ENCODE measurements at places on chromosomes 4 and X.

DNA sequence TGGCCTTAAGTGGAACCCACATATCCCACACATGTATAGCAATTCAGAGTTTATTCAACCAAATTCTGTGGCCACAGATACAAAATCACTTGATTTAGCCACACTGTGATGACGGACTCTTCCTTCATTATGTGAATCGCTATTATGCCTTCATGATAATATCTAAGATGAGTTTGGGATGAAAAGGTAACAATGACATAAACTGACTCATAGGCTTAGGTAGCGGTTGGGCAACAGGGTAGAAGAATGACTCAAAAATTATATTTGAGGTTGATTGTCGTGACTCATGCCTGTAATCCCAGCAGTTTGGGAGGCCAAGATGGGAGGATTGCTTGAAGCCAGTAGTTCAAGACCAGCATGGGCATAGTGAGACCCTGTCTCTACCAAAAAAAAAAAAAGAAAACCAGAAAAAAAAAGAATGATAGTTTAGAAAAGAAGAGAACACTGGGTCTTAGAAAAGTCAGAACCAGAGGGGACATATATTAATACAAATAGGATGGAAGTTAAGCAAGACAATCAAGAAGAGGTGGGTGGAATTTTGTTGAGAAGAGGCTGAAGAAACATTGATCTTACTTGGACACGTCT lies 70.4 kb upstream of the USP9X start:
- DNase-seq: no peak

GRCh38 chr4:113382704-113383103 lies 333.3 kb downstream of the ANK2 start:
- DNase-seq: no peak

DNA sequence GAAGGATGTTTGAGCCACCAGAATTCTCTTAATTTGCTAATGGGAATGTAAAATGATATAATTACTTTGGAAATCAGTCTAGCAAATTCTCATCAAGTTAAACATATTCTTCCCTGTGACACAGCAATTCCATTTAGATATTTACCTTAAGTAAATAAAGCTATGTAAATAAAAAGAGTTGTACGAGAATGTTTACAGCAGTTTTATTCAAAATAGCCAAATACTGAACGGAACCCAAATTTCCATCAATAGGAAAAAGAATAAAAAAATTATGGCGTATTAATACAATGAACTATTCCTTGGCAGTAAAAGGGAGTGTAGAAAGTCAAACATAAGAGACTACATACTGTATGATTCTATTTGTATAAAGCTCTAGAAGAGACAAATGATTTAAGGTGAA lies 45.8 kb downstream of the CENPE start:
- no peak for DNase-seq

GRCh38 chr4:76688619-76689144 lies 209.3 kb downstream of the SOWAHB start:
- DNase-seq: no peak

GRCh38 chr4:2995546-2996265 lies 32.3 kb downstream of the GRK4 start:
- no peak for DNase-seq

- DNase-seq: no peak
Observed at GRCh38 chr4:3747581-3747904, 18.6 kb upstream of the ADRA2C start.

GRCh38 chrX:22378296-22378695 lies 105.6 kb downstream of the CBLL2 start:
- no peak for DNase-seq

DNA sequence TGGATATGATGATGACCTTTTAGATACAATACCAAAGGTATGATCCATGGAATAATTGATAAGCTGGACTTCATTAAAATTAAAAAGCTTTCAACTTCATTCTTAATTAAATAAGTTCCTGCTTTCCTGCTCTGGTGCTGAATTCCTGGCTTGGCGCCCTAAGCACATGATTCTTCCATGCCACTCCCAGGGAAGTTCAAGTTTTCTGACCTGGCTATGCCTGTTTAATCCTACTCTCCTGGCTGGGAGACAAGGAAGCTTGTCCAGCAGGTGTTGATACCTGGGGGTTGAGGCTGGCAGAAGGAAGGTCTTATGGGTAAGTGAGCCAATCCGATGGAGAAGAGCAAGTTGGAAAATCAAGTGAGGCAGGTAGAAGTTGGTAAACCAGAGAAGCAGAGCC lies 24.3 kb downstream of the XKRX start:
- no peak for DNase-seq

DNA sequence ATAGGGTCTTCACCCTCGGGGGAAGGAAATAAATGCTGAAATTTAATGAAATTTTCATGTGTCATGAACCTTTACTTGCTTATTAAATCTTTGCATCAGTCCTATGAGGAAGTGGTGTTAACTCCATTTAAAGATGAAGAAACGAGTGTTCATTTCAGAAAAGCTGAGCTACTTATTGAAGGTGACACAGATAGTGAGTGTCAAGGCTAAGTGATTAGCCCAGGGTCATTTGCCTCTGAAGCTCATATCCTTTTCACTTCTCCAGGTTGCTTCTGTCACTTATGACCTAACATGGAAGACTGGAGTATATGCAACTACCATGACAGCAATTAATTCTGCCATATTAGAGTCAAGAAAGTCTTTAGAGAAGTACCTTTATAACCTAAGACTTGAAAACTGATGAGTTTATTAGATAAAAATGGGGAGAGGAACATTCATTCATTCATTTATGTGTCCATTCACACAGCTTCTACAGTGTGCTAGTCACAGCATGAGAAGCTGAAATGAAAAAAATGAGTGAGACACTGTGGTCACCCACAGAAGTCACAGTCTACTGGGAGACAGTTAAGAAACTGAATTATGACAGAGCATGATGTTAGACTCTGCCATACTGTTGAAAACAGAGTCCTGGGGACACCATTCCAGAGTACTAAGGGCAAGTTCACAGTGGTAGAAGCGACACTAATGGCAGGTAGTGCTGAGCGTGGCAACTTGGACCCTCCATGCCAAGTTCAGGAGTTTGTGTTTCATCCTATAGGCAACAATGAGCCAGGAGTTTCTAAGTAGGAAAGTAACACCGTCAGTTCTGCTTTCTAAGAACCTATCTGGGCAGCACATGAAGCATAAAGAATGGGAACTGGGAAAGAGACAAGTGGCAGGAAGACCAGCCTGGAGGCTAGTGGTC lies 21.3 kb downstream of the ALPK1 start:
- DNase-seq: no peak

GRCh38 chr4:123553279-123553678 lies 156.7 kb downstream of the SPRY1 start:
- DNase-seq: no peak

GRCh38 chr4:45370408-45370807 lies 644.1 kb upstream of the GNPDA2 start:
- DNase-seq: no peak

DNA sequence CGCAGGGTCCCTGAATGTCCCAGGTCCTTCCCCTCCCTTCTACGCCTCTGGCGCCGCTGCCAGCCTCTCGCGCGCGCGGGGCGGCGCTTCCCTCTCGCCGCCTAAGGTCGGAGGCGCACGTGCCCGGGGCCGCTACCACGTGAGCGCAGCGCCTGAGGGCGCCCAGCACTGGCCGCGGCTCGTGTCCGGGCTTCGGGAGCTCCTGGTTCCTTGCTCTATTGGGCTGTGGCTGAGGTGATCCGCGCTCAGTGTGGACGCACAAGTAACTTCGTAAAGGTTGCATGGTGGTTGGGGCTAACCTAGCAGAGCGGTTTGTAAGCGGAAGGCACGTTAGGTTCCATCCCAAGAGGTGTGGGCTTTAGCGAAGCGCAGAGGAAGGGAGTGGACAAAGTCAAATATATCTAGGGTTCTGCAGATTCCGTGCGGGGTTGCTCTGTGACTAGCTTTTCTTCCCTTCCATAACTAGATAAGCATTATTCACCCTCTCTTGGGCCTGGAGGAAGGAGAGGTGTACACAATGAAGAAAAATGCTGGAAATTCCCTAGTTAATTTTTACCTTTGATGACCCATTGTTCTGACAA lies 1.8 kb downstream of the TLL1 start:
- DNase-seq: no peak

GRCh38 chr4:148240241-148240640 lies 202.0 kb downstream of the NR3C2 start:
- no peak for DNase-seq

DNA sequence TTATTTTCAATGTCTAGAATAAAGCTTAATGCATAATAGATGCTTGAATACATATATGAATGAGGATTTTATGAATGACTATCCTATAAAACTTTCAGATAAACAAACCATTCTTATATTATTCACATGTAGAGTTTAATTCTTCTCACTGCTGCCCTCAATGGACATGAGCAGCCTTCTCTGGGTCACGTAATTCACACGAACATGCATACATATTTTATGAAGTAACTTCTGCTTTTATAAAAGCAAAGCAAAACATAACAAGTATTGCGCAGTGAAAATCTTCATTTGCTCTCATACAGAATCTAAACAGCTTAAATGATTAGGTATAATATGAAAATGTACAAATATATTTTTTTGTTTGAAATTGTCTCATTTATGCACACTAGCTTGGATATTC lies 116.7 kb downstream of the TMA16 start:
- no peak for DNase-seq

- DNase-seq: no peak
Observed at GRCh38 chrX:8297766-8298165, 126.7 kb upstream of the VCX2 start.

GRCh38 chr4:865572-865971 lies 39.6 kb upstream of the CPLX1 start:
- no peak for DNase-seq

GRCh38 chr4:172962564-172963353 lies 205.9 kb upstream of the GALNT7 start:
- DNase-seq: peak; percentile 83

- DNase-seq: no peak
Observed at GRCh38 chr4:85733798-85734197, 258.8 kb downstream of the ARHGAP24 start.

DNA sequence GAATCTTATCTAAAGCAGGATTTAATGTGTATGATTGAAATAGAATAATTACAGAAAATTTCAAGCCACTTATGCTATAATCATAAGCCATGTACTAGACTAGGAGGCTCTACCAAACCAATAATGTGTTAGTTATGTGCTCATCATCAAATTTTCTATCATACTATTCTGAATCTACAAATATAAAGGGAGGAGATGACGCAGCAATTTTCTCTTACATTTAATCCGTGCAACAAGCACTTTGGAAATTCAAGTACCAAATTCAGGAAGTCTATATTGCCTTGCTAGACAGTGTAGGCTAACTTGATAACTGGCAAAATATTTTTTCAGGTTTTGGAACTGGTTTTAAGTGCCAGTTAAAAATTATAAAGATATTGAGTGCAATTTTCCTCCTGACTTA lies 283.5 kb downstream of the C4orf33 start:
- no peak for DNase-seq

DNA sequence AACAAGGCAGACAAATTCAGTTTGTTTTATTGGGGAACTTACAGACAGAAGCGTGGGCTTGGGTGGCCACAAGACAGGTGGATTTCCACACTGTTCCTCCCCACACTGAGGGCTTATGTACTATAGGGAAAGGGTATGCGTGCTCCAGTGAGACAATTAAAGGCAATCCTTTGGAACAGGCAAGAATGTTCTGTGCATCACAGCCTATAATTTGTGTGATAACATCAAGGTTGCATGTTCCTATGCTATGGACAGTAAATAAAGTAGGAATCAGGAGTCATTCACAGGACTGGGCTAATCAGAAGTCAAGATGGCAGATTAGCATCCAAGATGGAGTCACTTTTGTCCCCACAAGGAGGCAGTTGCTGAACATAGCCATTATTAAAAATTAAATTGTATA lies 84.6 kb upstream of the TRIM2 start:
- DNase-seq: no peak

- DNase-seq: no peak
Observed at GRCh38 chrX:20547611-20548051, 280.9 kb upstream of the RPS6KA3 start.

DNA sequence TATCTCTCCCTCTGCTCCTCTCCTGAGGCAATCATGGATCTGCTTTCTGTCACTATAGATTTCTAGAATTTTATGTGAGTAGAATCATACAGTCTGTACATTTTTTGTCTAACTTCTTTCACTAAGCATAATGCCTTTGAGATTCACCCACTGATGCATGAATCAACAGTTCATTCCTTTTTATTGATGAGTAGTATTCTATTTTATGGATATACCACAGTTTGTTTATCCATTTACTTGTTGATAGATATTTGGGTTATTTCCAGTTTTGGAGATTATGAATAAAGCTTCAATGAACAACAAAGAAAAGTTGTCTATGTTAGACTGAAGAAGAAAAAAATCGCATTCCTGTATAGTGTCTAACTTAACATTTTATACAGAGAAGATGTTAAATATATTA lies 30.5 kb downstream of the PHKA1 start:
- DNase-seq: no peak

DNA sequence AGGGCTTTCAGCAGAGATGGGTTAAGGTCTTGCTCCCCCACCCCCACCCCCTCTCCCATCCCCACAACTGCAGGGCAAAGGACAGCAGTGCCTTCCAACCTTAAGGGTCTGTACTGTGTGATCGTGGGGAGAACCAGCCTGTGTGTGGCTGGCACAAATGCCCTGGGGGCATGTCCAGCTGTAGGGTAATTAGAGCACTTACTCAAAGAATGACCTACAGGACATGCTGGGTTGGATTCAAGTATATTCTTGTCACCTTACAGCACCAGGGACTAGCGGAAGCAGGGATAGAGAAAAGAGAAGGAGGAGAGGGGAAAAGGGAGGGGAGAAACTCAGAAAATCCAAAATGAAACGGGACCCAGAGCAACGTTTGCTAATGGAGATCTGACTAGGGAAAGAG lies 191.3 kb upstream of the GATB start:
- no peak for DNase-seq

DNA sequence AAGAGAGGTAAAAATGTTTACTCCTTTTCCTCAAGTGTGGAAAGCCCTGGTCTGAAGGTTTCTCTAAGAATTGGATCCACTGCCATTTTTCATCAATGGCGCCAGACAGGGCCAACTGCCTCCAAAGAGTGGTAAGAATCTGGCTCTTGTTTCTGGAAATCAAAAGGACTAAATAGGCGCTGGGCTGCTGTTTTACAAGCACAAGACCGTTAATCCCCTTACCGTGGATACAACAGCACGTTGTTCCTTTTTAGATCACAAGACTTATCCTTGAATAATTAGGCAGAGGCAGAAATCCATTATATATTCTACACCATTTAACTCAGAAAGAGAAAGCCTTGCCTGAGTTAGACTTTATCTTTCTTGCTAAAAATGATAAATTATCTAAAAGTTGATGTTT lies 10.6 kb downstream of the CLTRN start:
- DNase-seq: no peak

DNA sequence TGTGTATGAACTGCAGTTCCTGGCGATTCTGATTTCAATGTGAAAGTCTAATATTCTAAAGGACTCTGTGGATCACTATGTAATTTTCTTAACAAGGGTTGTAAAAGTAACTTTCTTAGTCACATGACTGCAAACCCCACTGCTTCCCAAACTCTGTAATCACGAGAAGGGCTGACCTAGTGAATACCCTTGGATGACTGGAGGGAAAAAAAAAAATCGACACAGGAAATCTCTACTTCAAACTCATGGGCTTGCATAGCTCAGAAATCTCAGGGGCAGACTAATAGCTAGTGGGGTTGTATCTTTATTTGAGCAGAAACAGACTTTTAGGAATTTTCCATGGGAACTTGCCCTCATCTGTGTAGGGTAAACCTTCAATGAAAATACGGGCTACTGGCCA lies 4.8 kb upstream of the MXRA5 start:
- DNase-seq: no peak

- no peak for DNase-seq
Observed at GRCh38 chr4:36489798-36490197, 208.4 kb downstream of the DTHD1 start.
